ENCODE measurements at places on chromosomes 3 and 15. TPM values are rescaled to one million over a fixed set of nuclear protein-coding genes. Genes with fewer than 3 reads are reported as not detected.

The PLCH1 gene
- 0.08 TPM for total RNA-seq

The GXYLT2 gene
- total RNA-seq = not detected

The CRABP1 gene
- not detected for total RNA-seq

The PRTG gene
- total RNA-seq = not detected

The TMEM108 gene
- total RNA-seq = not detected

The PYDC2 gene
- total RNA-seq = not detected

The ARL14 gene
- not detected for total RNA-seq

The ALS2CL gene
- 0.82 TPM for total RNA-seq

The SLC27A2 gene
- total RNA-seq = 28.6 TPM

The GNAT1 gene
- not detected for total RNA-seq

The KBTBD13 gene
- total RNA-seq = not detected

The PDIA3 gene
- total RNA-seq = 362 TPM

The SLC49A4 gene
- total RNA-seq = 1.9 TPM

The CPOX gene
- 60.0 TPM for total RNA-seq

The KLHL6 gene
- total RNA-seq = 34.6 TPM

The RETNLB gene
- not detected for total RNA-seq

The CCDC39 gene
- not detected for total RNA-seq

The SMCO1 gene
- not detected for total RNA-seq

The CPLX3 gene
- not detected for total RNA-seq

The ACAD11 gene
- total RNA-seq = 11.1 TPM

The FSD2 gene
- total RNA-seq = not detected

The ZNF609 gene
- total RNA-seq = 34.1 TPM

The RGMA gene
- total RNA-seq = not detected

The NR2E3 gene
- not detected for total RNA-seq

The P2RY13 gene
- total RNA-seq = not detected

The PRR20G gene
- total RNA-seq = not detected

The GABRG3 gene
- not detected for total RNA-seq

The KNG1 gene
- not detected for total RNA-seq

The PPP2R3A gene
- total RNA-seq = 0.21 TPM

The SAXO2 gene
- total RNA-seq = 1.3 TPM

The RASL12 gene
- total RNA-seq = not detected

The NUP210 gene
- total RNA-seq = 159 TPM

The PPP4R2 gene
- 118 TPM for total RNA-seq

The FEM1B gene
- 37.6 TPM for total RNA-seq

The TF gene
- 0.17 TPM for total RNA-seq

The C3orf20 gene
- not detected for total RNA-seq

The PLSCR4 gene
- total RNA-seq = not detected

The CSTA gene
- total RNA-seq = not detected

The CAND2 gene
- total RNA-seq = 2.6 TPM

The ZNF385D gene
- total RNA-seq = not detected

Data from activated CD8-positive, alpha-beta memory T cell treated with anti-CD3 and anti-CD28 coated beads for 36 hours (primary cell).